ENCODE measurements at places on chromosomes 1 and 21.

GRCh38 chr1:5370311-5370710, 621.9 kb downstream of the NPHP4 start:
- DNase-seq = no peak

DNA sequence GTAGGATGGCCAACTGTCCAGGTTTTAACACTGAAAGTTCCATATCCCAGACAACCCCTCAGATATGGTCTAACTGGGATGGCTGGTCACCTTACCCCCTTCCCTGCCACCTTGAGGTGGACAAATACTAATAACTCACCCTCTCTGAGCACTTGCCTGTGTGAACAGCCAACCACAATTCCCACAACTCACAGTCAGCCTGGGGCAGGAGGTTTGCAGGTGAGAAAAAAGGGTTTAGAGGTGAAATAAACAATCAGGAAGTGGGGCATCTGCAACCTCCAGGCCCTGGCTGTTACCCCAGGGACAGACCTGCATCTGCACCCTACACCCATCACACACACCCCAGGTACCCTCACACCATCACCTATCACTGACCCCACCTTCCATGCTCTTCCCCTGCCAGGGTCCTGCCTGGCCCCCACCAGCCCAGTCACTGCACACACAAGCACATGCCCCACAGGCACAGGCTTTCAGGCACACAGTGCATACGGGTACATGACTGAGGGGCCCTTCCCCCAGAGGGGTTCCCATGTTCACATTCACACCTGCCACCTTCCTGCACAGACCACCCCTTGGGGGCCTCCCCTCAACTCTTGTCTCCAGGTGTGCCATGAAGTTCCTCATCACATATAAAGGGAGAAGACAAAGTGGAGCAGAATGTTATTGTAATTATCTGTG, 679.5 kb downstream of the MATN1 start:
- no peak for DNase-seq

DNA sequence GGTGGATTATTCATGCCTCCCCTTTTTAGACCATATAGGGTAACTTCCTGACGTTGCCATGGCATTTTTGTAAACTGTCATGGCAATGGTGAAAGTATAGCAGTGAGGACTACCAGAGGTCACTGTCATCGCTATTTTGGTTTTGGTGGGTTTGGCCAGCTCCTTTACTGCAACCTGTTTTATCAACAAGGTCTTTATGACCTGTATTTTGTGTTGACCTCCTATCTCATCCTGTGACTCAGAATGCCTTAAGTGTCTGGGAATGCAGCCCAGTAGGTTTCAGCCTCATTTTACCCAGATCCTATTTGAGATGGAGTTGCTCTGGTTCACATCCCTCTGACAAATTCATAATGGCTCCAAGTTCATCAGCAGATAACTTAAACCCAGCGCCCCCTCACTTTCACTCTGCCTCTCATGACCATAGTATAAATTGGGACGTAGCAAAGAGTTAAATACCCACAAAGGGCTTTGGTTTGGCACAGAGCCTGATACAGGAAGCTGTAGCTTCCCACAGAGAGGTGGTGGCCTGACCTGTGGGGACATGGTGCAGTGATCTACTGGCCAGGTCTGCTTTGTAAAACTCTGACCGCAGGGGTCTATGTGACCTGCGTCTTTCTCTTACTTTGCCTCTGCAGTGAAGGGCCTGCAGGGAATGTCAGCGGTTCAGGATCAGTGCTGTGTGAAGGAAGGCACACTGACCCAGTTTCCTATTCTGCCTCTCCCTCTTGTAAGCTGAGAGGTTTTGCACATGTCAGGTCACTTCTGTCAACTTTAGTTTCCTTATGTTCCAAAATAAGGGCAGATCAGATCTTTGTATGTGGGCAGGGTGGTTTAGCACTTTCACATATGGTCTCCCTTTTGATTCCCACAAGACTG, 78.1 kb upstream of the ZNF644 start:
- no peak for DNase-seq

GRCh38 chr1:26994020-26994786, 711 bp downstream of the TRNP1 start:
- no peak for DNase-seq

DNA sequence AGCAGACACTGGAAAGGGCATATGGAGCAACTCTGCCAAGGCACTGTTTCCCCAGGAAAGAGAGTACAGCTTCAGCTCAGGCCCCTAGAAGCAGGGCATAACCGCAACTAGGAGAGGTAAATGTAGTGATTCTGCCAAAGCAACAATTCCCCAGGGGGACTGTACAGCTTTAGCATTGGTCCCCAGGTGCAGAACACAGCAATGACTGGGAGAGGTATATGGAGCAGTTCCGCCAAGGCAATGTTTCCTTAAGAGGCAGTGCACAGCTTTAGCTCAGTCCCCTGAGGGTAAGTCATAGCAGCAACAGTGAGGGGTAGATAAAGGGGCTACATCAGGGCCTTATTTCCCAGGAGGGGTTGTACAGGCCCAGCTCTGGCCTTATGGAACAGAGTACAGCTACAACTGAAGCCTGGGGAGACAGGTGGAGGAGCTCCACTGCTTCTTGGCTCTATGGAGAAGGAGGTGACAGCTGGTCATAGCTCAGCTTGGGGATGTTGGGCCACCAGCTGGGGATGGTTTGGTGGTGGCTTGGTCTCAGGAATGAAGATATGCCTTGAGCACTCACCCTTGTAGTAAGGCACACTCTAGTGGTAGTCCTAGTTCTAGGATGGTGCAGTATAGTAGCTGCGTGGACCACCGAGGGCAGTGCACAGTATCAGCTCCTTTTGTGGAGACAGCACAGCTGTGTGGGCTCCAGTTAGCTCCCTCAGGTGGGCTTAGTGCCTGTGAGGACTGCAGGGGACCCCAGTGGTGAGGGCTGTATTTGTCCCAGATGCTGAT, 582.7 kb downstream of the PTPRC start:
- no peak for DNase-seq

DNA sequence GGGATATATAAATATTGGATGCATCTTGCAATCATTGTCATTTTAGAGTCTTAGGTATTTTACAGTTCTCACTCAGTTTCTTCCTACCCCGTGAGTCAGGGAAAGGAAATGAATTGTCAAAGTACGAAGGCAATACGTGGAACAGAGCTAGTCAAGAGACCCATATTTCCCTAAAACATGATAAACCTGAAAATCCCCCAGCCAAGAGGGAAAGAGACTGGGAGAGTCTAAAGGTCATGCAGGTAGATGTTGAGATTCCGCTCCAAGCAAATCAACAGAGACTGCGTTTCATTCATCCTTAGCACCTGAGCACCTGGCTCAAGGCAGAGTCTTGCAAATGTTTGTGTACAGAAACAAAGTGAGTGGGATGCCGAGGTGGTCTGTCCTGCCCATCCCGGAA, 58.0 kb downstream of the SH3GLB1 start:
- no peak for DNase-seq

- no peak for DNase-seq
Measured at GRCh38 chr21:34557261-34557660, 45.3 kb upstream of the KCNE1 start.

- DNase-seq = no peak
Measured at GRCh38 chr1:238257018-238257621, 366.4 kb upstream of the ZP4 start.

DNA sequence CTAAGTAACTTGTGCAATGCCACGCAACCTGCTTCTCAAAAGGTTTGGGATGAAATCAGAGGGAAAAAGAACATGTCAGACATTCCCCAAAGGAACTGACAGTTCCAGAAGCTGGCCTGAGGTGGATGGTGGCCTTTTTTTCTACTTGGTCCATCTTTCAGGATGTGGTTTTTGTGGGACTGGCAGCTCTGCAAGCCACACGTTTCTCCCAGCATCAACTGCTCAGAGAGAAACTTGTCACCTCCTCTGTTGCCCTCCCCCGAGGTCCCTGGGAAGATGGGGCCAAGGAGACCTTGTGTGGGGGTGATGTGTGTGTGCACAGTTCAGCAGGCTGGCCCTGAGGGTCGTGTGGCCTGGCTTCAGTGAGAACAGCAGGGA, 2.5 kb upstream of the DHRS3 start:
- no peak for DNase-seq

DNA sequence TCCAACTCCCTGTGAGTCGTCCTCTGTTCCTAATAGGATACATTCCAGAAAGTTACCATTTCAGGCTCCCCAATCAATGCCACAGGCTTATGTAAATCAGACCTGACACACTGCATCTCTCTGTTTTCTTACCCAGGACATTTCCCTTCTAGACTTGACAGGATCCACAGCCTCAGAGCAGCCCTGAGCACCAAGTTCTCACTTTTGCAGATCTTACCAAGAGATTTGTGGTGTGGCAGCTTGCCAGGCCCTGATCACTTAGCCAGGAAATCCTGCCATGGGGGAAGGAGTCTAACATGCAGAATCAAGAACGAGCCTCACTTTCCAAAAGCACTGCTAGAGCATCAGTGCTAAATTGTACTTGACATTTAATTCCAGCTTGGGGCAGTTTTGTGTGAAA, 202.9 kb downstream of the TBX15 start:
- no peak for DNase-seq

DNA sequence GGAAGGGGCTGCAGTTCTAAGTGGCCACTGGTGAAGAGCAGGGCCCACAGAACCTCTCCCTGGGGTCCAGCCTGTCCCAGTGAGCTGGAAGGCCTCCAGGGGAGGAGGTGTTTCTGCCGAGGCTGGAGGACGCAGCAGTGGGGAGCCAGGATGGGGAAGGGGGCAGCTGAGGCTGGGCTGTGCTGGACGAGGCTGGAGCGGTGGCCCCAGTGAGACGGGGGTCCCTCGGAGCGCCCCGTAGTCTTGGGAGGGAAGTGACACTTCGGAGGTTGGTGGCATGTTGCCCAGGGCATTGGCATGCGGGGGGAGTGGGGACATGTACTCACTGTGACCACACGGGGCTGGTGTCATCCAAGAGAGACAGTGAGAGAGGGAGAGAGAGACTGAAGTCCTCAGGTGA, 33.5 kb downstream of the AJAP1 start:
- DNase-seq = no peak

- DNase-seq = no peak
Measured at GRCh38 chr1:202266061-202266765, 72.6 kb downstream of the LGR6 start.

- no peak for DNase-seq
Measured at GRCh38 chr1:182244451-182244850, 147.1 kb downstream of the GLUL start.

All from stimulated activated CD8-positive, alpha-beta memory T cell treated with anti-CD3 and anti-CD28 coated beads, Interleukin-4, amount 100 ng/mL, for 24 hours (primary cell).